ENCODE measurements at places on chromosomes 3 and 15. TPM values are rescaled to one million over a fixed set of nuclear protein-coding genes. Genes with fewer than 3 reads are reported as not detected.

GRCh38 chr3:150077581-150078247 is 107.0 kb upstream of the PFN2 start:
- DNase-seq: peak; percentile 32

DNA sequence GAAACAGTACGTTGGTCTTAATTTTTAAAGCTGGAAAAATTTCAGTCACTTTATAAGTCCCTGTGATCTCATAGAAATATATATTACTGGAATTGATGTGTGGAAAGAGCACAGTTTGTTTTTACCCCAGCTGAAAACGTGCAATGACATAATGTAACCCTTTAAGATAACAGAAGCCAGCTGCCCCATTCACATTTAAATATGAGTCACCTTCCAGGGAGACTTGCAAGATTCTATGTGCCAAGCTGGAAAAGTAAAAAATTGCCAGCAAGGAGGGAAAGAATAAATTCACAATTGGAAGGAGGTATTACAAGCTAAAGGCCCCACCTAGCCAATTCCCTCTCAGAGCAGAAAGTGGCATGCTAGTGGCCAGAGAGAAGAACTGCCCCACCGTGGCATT is 50.2 kb downstream of the SAMMSON start:
- peak; percentile 31 for DNase-seq

DNA sequence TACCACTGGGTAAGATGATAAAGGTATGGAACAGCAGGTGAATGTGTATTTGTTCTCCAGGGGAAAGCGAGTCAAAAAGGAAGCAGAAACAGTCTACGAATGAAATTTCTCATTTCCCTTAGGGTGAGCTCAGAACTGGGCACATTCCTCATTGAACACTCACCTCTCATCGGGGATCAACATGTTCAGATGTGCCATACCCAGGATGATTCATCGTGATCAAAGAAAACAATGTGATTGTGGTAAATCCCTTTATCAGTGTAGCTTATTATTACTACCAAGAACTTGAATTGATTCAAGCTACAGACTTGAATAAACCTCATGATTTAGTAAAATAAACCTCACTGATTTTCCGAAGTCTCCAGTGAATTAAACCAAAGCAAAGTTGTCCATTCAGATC is 72.1 kb downstream of the GJD2 start:
- no peak for DNase-seq

DNA sequence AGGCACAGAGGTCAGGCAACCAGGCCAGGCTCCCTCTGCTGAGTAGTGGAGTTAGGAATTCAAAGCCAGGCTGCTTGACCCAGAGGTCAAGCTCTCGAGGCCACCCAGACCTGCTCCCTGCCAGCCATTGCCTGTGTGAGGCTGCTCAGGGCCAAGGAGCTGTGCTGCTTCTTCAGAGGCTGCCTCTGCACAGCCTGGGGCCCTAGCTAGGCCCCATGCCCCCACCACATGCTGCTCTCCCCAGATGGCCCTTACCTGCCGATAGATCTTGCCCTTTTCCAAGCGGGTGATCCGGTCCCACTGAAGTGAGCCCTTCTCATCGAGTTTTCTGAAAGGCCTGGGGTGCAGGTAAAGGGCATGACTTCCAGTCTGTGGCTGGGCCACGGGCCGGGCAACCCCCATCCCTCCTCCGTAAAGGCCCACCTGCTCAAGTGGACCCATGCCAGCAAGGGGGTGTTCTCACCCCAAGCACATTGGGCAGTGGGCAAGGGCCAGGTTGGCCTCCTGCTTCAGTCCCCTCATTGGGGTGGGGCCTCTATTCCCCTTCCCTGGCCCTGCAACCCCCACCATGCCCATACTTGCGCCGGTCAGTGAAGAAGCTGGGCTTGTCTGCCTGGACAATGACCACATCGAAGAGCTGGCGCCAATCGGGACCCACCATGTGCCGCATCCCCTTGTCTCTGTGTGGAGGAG is 6.5 kb downstream of the NT5DC2 start:
- DNase-seq: no peak

- no peak for DNase-seq
Observed at GRCh38 chr15:60772395-60773120, 293.6 kb upstream of the ICE2 start.

- DNase-seq: no peak
Observed at GRCh38 chr3:63179862-63180522, 98.1 kb upstream of the SYNPR start.

- no peak for DNase-seq
Observed at GRCh38 chr3:172766718-172767405, 16.3 kb downstream of the ECT2 start.

GRCh38 chr15:71278989-71279756 is 163.9 kb downstream of the THSD4 start:
- DNase-seq: peak; percentile 79

- DNase-seq: no peak
Observed at GRCh38 chr15:69653306-69653705, 200.7 kb downstream of the RPLP1 start.

GRCh38 chr15:69929905-69930630 is 167.6 kb downstream of the TLE3 start:
- DNase-seq: no peak

DNA sequence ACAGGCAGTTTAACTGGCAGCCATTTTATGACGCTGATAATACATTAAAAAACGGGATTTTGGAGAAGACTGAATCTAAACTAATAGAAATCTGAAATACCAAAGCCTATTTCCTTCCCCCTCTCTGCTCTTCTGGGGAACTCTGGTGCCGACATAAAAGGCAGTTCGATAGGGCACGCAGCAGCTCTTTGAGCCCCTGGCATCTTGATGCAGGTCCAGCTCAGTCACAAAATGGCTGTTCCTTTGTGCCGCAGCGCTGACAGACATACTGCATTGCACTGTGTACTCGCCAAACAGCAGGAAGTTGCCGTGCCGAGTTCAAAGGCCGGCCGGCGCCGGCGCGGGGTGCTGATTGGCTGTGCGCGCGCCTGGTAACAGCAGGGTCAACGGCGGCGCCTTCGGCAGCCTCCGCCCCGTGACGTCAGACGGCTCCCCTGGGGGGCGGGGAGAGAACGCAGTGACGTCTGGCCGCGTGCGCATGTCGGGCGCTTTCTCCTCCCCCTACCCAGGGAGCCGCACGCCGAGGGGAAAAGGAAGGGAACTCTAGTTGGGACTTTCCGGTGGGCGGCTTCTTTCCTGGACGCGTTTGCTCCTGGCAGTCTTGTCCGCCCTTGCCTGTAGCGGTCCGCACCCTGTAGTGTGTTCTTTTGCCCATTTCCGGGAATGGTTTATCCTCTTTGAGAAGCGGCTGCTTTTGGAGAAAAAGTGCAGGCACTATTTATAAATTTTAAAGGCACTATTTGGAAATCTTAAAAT is 4.0 kb downstream of the CHD2 start:
- DNase-seq: peak; percentile 95

- DNase-seq: no peak
Observed at GRCh38 chr3:16513141-16514020, at the start of gene RFTN1. TSS of gene RFTN1 (minus strand) at chr3:16513699. CDS start at chr3:16493869, 19,830 bp downstream.

GRCh38 chr3:38029400-38030125 is at the start of gene PLCD1:
TSS of gene PLCD1 (minus strand) at chr3:38029642. CDS start at chr3:38029539, 103 bp downstream.
- DNase-seq: no peak

GRCh38 chr3:47117807-47118364 is 46.0 kb downstream of the SETD2 start:
- no peak for DNase-seq

GRCh38 chr15:39605146-39605545 is 24.3 kb downstream of the THBS1 start:
- no peak for DNase-seq

DNA sequence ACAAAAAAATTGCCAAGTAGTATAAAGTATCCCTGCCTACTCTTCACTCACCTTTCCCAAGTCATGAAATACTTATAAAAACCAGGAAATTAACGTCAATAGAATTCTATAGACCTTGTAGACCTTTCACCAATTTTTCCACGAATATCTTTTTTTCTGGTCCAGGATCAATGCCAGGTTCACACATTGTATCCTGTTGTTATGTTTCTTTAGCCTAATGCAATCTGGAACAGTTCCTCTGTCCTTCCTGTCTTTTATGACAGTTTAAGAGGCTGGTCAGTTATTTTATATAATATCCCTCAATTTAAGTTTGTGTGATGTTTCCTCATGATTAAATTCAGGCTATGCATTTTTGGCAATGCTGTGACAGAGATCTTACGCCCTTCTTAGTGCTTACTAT is 63.2 kb upstream of the MAGI1 start:
- DNase-seq: no peak

- peak; percentile 18 for DNase-seq
Observed at GRCh38 chr3:142180761-142181362, 31.5 kb upstream of the TFDP2 start.

- DNase-seq: no peak
Observed at GRCh38 chr3:62809369-62809768, 65.8 kb downstream of the CADPS start.

DNA sequence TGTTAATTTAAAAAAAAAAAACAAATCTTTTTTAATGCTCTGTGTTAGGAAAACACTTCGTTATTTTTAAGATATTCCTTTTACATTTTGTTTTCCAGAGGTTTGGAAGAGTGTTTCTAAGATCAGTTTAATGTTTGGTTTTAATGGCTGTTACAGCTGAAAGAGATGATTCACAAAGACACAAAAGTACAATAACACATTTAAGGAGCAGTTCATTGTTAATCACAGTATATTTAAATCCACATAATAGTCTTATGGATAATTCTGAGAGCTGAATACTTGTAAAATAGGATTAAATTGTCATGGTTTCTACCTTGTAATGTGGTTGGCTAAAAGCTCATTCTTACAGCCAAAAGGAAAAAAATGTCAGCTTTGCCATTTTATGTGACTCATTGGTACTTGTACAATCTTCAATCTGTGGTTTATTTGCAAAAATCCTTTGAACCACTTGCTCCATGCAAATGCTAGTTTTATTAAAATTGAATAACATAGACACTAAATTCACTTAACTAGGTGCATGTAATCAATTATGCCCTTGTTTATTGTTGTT is 426.4 kb downstream of the NLGN1 start:
- DNase-seq: peak; percentile 6

DNA sequence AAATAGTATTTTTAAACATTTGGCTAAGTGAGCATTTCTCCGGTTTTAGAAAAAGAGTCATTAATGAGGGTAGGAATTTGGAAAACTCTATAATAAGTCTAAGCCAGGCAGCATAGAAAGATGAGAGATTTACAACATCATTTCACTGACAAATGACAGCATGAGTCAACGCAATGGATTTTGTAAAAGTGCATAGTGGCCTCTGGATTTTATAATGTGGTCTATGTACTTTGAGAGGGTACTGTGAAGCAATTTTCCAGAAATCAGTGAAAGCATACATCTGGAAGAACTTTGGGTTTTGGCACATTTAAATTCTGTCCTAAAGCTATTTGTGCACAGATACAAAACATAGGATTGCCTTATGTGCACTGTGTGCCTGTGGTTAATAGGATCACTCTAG is 130.8 kb upstream of the CCNL1 start:
- peak; percentile 73 for DNase-seq

DNA sequence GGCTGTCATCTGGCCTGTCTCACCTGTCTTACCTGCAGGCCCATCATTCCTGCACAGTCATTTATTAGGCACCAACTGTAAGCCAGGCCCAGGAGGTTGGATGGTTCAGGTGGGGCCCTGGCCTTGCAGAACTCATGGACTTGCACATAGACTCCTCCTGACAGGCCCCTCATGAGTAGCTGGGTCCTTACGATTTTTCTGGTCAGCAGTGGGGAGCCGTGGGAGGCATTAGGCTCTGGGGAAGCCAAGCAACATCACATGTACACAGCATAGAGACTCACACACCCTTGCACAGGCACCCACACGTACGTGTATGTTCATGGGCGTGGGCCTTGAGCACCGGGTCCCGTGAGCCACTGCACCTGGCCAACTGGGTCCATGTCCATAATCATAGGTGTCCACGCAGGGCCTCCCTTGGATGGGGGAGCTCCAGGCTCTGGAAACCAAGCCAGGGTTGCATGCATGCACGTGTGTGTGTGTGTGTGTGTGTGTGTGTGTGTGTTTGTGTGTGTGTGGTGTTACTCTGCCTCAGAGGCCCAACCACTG is 20.3 kb downstream of the CISH start:
- no peak for DNase-seq

- DNase-seq: peak; percentile 71
Observed at GRCh38 chr15:60370105-60370868, 27.5 kb downstream of the ANXA2 start.

DNA sequence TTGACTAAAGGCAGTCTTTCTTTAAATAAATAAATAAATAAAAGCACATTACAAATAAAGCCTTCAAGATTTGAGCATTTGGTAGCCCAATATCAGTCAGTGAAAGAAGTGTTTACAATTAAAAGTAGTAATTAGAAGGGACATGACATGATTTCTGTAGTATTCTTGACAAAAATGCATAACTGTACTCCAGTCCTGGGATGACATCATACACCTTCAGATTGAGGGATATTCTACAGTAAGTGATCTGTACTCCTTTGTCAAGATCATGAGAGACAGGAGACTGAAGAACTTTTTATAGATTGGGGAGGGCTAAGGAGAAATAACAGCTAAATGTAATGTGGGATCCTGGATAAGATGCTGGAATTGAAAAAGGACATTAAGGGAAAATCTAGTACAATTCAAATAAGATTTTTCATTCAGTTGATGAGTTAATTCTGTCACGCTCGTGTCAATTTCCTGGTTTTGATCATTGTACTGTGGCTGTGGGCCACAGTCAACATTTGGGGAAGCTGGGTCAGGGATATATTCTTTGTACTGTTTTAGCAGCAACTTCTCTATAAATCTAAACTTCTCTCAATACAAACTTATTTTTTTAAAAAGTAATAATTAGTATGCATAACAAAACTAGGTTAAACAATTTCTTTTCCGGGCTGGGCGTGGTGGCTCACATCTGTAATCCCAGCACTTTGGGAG is 314.8 kb downstream of the PTPRG start:
- no peak for DNase-seq

- DNase-seq: no peak
Observed at GRCh38 chr3:192261135-192261534, 466.2 kb downstream of the FGF12 start.

DNA sequence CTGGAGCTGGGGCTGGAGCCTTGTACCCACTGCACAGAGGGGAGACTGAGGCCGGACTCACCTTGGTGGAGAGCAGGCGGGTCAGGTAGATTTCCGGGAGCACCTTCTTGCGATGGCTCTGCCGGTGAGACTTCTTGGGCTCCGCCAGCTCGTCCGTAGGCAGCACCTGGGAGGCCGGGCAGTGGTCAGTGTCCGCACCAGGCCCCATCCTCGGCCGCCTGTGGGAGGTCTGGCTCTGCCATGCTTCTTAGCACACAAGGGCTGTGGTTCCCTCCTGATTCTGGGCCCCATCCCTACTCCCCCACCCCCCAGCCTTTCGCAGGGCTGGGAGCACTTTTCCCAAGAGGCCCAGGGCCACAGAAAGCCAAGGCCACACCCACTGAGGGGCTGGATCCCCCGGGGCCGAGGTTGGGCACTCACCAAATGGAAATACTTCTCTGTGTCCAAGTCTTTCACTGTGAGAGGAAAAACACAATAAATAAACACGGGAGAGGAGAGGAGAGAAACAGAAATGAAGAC is 17.4 kb downstream of the H1-8 start:
- peak; percentile 89 for DNase-seq

GRCh38 chr3:48685293-48685602 is 467 bp downstream of the NCKIPSD start:
- DNase-seq: no peak

- peak; percentile 28 for DNase-seq
Observed at GRCh38 chr3:40516201-40516600, 8.6 kb upstream of the ZNF621 start.

GABRB3 gene
- total RNA-seq: not detected

AHSG gene
- not detected for total RNA-seq

CHDH gene
- 0.55 TPM for total RNA-seq

CPN2 gene
- not detected for total RNA-seq

ADGRG7 gene
- total RNA-seq: not detected

ETV5 gene
- 36.0 TPM for total RNA-seq

DNAJC17 gene
- total RNA-seq: 63.8 TPM

UBAP1L gene
- total RNA-seq: 0.05 TPM

SLC22A14 gene
- total RNA-seq: not detected

OCA2 gene
- total RNA-seq: not detected
